Foreskin fibroblast (primary cell): ENCODE measurements at places on chromosomes 13 and 19.

GRCh38 chr13:97212601-97213040 is 9.5 kb upstream of the MBNL2 start:
- DNase-seq: peak; percentile 70

- DNase-seq: no peak
Observed at GRCh38 chr13:97234742-97235141, 12.6 kb downstream of the MBNL2 start.

DNA sequence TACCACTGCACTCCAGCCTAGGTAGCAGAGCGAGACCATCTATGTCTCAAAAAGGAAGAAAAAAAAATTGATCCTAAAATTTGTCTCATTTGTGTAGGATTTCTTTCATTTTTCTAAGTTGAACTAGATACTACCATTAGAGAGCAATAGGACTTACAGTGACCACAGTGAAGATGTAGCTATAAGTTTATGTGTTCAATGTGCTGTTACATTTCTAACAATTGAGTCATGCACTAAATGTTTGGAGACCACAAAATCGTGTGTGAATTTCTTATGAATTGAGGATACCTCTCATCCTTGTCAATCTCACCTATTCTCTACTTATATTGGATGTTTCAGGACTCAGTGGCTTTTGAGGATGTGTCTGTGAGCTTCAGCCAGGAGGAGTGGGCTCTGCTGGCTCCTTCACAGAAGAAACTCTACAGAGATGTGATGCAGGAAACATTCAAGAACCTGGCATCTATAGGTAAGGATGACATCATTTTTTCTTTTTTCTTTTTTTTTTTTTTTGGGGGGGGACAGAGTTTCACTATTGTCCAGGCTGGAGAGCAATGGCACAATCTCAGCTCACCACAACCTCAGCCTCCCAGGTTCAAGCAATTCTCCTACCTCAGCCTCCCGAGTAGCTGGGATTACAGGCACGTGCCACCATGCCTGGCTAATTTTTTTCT is 12.8 kb downstream of the ZNF791 start:
- DNase-seq: no peak

- peak; percentile 66 for DNase-seq
Observed at GRCh38 chr13:27406178-27406939, 18.1 kb upstream of the GTF3A start.

GRCh38 chr19:52007806-52008557 is at the start of gene ZNF615:
Gene ZNF615, minus strand, starts transcription at chr19:52008211. Its CDS starts 4,500 bp downstream, at chr19:52003711.
- DNase-seq: peak; percentile 77

GRCh38 chr19:42252365-42253244 is 2.3 kb downstream of the ERF start:
- DNase-seq: peak; percentile 82

DNA sequence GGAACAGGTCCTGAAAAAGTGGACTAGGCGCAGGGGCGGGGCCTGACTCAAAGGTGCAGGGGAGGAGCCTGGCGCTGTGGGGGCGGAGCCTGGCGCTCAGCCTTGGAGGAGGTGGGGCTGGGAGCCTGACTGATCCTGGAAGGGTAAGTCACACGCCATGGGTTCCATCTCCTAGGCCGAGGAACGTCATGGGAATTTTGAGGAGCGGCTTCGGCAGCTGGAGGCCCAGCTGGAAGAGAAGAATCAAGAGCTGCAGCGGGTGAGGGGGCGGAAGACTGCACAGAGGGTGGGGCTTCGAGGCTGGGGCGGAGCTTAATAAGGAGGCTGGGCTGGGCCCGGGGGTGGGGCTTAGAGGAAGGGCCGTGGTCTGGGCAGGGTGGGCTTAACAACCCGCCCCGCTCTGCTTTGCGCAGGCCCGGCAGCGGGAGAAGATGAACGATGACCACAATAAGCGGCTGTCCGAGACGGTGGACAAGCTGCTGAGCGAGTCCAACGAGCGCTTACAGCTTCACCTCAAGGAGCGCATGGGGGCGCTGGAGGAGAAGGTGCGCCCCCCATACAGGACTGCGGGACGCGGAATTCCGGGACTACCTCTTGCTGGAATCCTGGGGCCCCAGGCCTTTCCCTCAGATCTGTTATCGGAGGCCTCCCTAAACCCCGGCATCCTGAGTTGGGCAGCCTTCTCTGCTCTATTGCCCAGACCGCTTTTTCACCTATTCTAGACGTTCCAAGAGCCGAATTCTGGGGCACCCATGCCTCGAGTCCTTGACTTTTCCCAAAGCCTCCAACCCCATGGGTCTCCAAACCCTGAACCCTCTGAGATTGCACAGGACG is 14.5 kb downstream of the PPFIA3 start:
- DNase-seq: peak; percentile 67

- peak; percentile 41 for DNase-seq
Observed at GRCh38 chr13:101698400-101698799, 245.9 kb downstream of the ITGBL1 start.

GRCh38 chr13:50668691-50669271 is 174.7 kb downstream of the DLEU7 start:
- DNase-seq: no peak

DNA sequence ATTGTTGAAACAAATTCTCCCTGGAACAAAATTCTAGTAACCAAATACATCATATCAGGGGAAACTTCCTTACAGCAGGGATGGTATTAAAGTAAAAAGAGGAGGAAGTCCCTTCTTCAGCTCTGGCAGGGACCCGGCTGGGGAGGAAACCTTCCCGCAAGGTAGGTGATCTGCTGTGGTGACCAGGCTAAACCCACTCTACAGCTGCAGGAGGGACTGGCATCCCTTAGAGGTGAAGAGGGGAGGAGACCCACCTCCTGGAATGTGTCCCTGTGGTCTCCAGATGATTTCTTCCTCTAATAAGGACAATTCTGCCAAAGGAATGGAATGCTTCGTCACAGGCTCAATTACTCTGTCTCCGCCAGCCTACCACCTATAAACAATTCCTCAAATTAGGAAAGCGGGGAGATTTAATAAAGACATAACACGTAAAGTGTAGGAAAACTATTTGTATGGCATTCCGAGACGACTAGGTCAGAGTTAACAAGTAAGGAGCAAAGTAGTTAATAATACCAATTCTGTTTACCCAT is 637 bp upstream of the PDS5B start:
- DNase-seq: no peak

DNA sequence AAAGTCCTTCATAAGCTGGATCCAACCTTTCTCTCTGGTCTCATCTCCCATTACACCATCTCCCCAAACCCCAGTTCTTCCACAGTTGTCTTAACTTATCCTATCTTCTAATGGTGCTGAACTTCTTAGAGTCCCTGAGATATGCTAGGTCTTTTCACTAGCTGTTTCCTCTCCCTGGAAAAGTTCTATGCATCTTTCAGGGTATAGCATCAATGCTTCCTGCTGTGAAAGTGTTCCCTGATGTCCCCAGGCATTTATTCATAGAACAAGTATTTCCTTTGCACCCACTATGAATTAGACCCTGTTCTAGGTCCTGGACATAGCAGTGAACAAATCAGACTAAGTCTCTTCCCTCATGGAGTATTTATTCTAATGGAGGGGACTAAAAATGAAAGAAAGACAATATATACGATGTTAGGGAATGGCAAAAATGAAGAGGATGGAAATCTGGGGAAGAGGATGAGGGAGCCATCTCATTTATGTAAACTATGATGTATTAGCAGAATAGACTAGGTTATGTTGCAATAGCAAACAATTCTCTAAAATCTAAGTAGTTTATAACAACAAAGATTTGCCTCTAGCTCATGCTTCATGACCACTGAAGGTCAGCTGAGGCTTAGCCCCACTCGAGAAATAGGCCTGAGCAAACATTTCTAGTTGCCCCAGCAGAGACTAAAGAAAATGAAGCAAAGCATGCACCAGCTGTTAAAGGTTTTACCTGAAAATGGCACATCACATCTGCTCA is 120.0 kb downstream of the CYSLTR2 start:
- peak; percentile 49 for DNase-seq

DNA sequence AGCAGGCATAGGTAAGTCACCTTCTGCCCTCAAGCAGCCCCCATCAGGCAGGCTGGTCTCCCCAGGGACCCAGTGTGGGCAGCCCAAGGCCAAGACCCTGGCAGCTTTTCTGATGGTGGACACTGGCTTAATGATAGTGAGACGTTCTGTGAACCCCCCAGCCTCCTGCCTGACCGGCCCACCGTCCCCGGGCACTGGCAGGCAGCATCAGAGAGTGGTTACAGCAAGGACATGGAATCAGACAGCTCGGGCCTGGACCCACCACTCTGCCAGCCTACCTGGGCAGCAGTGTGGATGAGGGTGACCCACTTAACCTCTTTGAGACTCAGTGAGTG is 45.3 kb upstream of the KCTD15 start:
- DNase-seq: no peak

GRCh38 chr19:54448040-54448773 is 792 bp upstream of the LENG8 start:
- DNase-seq: peak; percentile 71

DNA sequence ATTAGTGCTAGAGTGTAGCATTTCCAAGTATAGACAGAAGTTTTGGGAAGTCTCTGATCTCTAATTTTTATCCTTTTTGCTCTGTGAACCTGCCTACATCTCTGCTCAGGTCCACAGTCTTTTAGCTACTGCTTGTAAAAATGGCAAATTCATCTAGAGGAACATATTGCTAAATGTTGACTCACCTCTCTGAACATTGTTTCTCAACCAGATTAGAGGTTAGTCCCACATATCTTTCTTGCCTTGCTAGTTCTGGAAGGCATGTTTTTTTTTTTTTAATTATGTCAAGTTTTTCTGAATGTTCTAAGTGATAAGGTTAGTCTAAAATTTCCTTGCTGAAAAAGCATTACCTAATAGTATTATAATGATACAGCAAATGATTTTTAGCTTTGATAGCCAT is 2889.6 kb upstream of the PCDH20 start:
- peak; percentile 33 for DNase-seq

- DNase-seq: no peak
Observed at GRCh38 chr19:18596752-18597157, 8.2 kb downstream of the REX1BD start.
